ENCODE measurements at places on chromosomes 4 and X. TPM values are rescaled to one million over a fixed set of nuclear protein-coding genes. Genes with fewer than 3 reads are reported as not detected.

GPRASP2 gene
- 13.4 TPM for total RNA-seq

RAB9B gene
- 5.7 TPM for total RNA-seq

MAGEB2 gene
- not detected for total RNA-seq

CTAG2 gene
- not detected for total RNA-seq

PHOX2B gene
- total RNA-seq: 0.26 TPM

STK26 gene
- total RNA-seq: 8.4 TPM

NXF2 gene
- total RNA-seq: not detected

SPANXD gene
- not detected for total RNA-seq

GLOD5 gene
- total RNA-seq: 4.8 TPM

RPGR gene
- 10.4 TPM for total RNA-seq

ETDA gene
- not detected for total RNA-seq

PRKG2 gene
- 0.58 TPM for total RNA-seq

TMEM156 gene
- 3.3 TPM for total RNA-seq

PGRMC1 gene
- total RNA-seq: 126 TPM

PDGFRA gene
- total RNA-seq: 51.5 TPM

LRP2BP gene
- 0.95 TPM for total RNA-seq

PCDH19 gene
- total RNA-seq: 0.66 TPM

PRRG3 gene
- total RNA-seq: 0.46 TPM

GAR1 gene
- total RNA-seq: 10.0 TPM

IL15 gene
- total RNA-seq: 6.6 TPM

RNF150 gene
- 20.5 TPM for total RNA-seq
